Hematopoietic multipotent progenitor cell (in vitro differentiated cells): ENCODE measurements at places on chromosomes 4 and X. TPM values are rescaled to one million over a fixed set of nuclear protein-coding genes. Genes with fewer than 3 reads are reported as not detected.

DNA sequence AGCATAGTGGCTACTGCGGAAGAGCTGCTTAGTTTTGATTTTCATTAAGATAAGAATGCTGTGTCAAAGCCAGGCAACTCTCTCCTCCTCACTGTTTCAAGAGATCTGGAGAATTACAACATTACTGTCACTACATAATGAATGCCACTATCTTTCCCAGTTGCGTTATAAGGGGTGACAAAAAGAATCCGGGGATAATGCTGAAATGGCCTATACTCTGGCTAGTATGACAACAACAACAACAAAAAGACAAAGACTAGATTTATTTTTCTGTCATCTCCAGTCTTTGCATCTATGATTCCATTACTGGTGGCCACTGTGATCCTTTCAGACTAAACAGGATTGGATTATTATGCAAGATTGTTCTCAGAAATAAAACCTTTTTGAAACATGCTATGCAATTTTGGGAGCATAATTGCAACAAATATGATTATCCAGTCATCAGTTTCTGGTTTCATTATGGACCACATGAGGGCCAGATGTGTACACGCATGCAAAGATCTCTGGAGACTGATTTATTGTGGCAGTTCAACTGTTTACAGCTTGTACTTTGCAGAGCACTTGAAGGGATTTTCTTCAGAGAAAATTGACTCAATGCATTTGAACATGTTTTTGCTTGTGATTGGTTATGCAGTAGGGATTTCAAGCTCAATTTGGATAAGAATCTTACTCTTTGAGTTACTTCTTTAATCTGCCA lies 31.1 kb upstream of the SPANXB1 start:
- no peak for DNase-seq

GRCh38 chrX:102651242-102652011 lies at the start of gene GPRASP1:
Gene GPRASP1, plus strand, starts transcription at chrX:102651483. Its CDS starts 2,431 bp downstream, at chrX:102653914.
- peak; percentile 46 for DNase-seq

GRCh38 chrX:139816204-139816603 lies 108.2 kb upstream of the MCF2 start:
- DNase-seq, result no peak

DNA sequence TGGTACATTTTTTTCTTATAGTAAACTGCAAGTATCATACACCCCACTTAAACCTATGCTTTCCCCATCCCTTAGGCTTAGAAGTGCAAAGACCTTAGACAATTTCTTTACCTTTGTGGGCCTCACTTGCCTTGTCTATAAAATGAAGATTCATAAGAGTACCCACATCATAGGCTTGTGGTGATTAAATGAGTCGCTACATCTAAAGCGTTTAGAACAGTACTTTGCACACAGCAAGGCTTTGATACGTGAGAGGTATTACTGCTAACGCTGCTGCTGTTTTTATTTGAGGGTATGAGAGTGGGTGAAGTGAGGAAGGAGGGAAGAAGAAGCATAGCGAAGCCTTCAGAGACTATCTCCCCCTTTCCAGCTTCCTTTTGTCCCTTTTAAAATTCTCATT lies 87.8 kb upstream of the RPS6KA3 start:
- no peak for DNase-seq

GRCh38 chr4:54668014-54668611 lies 10.4 kb downstream of the KIT start:
- DNase-seq, result peak; percentile 59

- DNase-seq, result no peak
Observed at GRCh38 chr4:128335541-128335940, 47.9 kb upstream of the PGRMC2 start.

DNA sequence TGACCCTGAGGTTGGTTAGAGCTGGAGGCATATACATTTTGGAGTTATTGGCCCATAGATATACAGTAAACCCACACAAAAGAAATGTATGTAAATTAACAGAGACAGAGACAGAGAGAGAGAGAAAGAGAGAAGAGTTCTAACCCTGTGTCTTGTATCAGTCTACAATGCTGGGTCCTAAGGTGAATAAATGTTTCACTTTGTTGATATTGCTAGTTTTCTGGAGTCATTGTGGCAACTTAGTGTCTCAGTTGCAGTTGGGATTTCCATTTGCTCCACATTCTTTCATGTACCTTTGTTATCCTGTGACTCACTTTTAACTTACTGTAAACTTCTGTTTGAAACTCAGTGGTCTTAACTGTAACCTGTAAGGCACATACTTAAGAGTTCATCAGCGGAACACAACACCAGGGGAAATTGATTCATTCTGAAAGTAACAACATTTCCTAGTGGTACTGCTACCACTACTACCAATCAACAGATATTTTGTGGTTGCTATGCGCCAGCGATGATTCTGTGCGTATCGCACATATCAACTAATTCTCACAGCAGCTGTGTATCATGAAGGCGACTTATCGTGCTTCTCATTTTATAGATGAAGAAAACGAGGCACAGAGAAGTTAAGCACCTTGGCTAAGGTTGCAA lies 38.5 kb upstream of the ETDA start:
- DNase-seq, result no peak

GRCh38 chr4:177483271-177483670 lies 41.0 kb upstream of the AGA start:
- no peak for DNase-seq

- DNase-seq, result peak; percentile 42
Observed at GRCh38 chrX:72308566-72309296, 3.0 kb upstream of the CITED1 start.

- DNase-seq, result peak; percentile 14
Observed at GRCh38 chr4:151324752-151325110, 674 bp downstream of the SH3D19 start.

- DNase-seq, result no peak
Observed at GRCh38 chrX:30620125-30620524, 33.1 kb upstream of the GK start.

DNA sequence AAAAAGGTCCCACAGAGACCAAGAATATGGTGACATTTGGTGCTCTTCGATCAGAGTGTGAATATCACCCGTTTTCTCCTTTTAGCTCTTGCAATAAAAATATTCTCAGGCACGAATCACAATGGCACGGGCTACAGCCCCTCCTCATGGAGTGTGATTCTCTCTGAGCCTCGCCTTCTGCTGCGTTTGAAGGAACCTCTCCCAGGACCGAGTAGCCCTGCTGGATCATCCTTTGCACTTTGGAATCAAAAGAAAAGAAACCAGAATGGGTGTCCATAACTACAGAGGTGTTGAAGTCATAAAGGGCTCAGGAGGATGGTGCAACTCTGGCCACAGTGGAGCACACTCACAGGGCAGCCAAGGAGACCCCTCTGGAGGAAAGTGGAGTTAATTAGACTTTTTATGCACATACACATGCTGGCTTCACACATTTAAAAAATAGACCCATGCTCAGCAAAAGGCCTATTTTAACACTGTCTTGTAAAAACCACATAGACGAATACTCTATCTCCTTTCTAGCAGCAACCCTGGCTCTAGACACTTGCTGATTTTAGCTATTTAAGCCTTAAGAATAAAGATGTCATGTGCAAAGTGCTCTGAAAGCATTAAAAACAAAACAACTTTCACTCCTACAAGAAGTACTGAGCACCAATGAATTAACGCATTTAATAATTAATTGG lies 19.1 kb downstream of the MAML3 start:
- no peak for DNase-seq

DNA sequence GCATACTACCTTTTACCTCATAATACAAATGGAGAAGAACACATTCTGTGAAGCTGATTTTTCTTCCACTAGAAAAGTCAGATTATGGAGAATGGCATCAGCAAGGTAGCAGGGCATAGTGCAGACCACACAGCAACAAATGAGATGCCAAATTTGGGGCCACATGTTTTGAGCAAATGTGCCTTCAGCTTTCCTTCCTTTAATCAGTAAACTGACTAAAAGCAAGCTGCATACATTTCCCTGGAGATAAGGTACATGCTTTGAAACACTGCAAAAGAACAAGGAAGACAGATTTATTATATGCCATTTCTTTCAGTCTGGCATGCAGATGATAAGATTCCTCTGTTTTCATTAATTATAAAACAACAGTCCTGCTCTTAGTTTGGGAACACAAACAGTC lies 67.1 kb upstream of the GUCY1A1 start:
- DNase-seq, result no peak

DNA sequence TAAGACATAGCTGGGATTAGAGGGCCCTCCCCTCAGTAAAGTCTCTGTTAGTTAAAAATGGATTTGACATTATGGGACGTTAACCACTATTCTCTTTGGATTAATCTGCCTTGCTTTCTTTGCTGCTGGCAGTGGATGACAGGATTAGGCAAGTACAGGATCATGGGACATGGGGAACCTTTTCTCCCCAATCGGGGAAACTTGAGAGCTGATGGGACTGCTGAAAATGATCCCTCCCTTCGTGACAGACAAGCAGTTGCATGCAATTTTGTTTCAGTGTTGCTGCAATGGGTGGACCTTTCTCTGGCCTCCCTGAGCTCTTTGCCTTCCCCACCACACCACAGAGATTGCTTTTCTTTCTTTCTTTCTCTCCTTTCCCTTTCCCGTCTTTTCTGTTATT lies 120.2 kb upstream of the BANK1 start:
- no peak for DNase-seq

- peak; percentile 6 for DNase-seq
Observed at GRCh38 chrX:16138108-16138427, 14.7 kb downstream of the GRPR start.

GRCh38 chrX:25665431-25665830 lies 472.7 kb upstream of the MAGEB18 start:
- no peak for DNase-seq

DNA sequence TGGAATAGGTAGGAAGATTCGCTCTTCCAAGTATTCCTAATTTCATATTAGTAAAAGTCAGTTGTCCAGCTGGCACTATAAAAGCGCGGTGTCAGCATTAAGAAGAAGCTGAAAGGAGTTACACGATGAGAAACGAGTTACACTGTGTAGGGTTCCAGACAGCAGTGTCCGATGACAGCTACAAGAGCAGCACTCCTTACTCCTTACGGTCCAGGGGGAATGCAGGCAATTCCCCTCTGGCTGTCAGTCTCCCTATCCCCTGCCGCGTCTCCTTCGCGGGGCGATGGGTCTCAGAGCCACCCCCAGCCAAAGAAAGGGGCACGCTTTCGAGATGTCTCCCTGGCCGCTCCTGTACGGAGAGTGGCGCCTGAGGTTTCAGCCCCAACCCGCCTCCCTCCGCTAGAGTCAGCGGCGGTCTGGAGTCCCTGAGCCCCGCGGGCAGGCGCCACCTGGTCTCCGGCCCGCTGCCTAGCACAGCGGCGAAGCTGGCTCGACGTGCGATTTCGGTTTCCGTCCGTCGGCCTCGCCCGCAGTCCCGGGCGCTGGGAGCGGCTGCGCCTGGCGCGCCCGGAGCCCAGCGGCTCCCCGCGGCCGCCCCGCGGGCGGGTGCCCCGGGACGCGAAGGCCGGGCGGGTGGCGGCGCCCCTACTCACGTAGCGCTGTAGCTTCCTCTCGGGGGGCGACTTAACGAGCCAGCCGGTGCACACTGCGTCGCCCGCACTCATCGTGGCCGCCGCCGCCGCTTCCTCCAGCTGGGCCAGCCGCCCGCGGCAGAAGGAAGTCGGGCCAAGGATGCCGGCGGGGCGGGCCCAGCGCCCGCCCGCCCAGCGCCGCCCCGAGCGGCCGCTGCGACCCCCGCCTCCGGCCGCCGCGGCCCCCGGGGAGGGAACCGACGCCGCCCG lies at the start of gene GAB3:
Gene GAB3, minus strand, starts transcription at position 777 of the 902 bp plus-strand sequence. Its CDS starts 52 bp downstream, at position 725.
- no peak for DNase-seq

DNA sequence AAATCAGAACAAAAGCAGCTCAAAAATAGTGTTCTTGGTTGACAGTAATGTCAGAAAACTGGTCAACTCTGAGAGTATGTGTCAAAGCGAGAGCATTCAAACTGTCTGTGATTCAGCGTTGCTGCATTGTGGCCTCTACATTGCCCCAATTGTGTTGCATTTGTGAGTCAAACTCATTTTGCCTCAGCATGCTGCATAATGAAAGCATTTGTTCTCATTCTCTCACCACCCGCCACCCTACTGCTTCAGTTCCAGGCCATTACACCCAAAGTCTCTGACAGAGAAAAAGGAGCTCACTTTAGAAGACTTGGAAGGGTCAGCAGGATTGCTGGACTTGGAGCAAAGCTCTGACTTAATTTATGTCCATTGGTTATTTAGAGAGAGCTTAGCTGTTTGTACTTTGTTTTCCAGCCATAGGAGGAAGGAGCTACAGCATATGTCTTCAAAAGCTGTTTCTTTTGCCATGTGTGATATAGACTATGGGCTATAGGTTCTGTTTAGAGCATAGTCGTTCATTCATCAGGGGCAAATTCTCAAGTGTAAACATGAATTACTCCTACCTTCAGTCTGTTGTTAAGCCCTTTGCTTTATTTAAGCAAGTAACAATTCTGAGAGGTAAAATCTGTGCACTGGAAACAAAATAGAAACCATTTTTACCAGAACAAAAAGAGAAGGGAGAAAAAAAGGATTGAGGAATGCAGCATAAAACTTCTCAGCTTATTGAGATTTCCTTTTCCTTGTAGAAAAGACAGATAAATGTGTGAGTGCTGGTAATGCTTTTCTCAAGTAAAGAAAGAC lies 153.4 kb upstream of the ANK2 start:
- no peak for DNase-seq

Gene ASB12
- 0.81 TPM for total RNA-seq

Gene TLR8
- 0.27 TPM for total RNA-seq

Gene SH3BP2
- 60.6 TPM for total RNA-seq

Gene C4orf50
- under 0.01 TPM for total RNA-seq

Gene AMELX
- not detected for total RNA-seq

Gene CLOCK
- total RNA-seq, result 6.2 TPM

Gene DDIT4L
- not detected for total RNA-seq

Gene APELA
- not detected for total RNA-seq

Gene TASL
- total RNA-seq, result 14.0 TPM

Gene BMX
- 0.27 TPM for total RNA-seq

Gene SATL1
- under 0.01 TPM for total RNA-seq

Gene ZNF711
- 19.1 TPM for total RNA-seq

Gene TEX11
- not detected for total RNA-seq

Gene DGKK
- total RNA-seq, result not detected
